Subcutaneous adipose tissue (tissue), 4 donors: ENCODE measurements at places on chromosomes 13 and 19. TPM values are rescaled to one million over a fixed set of nuclear protein-coding genes. Genes with fewer than 3 reads are reported as not detected.

The SLC10A2 gene
- not detected for total RNA-seq

The ENOX1 gene
- total RNA-seq: 2.1 TPM

The FOXA3 gene
- not detected for total RNA-seq

The CD37 gene
- total RNA-seq: 29.1 TPM

The LMTK3 gene
- total RNA-seq: not detected

The BST2 gene
- 61.5 TPM for total RNA-seq

The NCR1 gene
- total RNA-seq: not detected

The TMIGD2 gene
- total RNA-seq: not detected

The ATP4A gene
- not detected for total RNA-seq

The TMEM238 gene
- total RNA-seq: 0.44 TPM

The VSTM1 gene
- not detected for total RNA-seq

The RASIP1 gene
- total RNA-seq: 11.9 TPM

The KASH5 gene
- not detected for total RNA-seq

The TIMM13 gene
- total RNA-seq: 24.3 TPM
